ENCODE measurements at places on chromosomes 6 and 20.

GRCh38 chr6:31597006-31597405, 4.2 kb upstream of the NCR3 start:
- no peak for DNase-seq

GRCh38 chr20:57761413-57761734, 51.6 kb upstream of the PMEPA1 start:
- DNase-seq = no peak

- no peak for DNase-seq
Observed at GRCh38 chr6:108497883-108498282, 62.8 kb upstream of the FOXO3 start.

- DNase-seq = no peak
Observed at GRCh38 chr6:72936766-72937559, 288.3 kb downstream of the KHDC1L start.

- no peak for DNase-seq
Observed at GRCh38 chr6:111736005-111736608, 130.4 kb upstream of the TRAF3IP2 start.

DNA sequence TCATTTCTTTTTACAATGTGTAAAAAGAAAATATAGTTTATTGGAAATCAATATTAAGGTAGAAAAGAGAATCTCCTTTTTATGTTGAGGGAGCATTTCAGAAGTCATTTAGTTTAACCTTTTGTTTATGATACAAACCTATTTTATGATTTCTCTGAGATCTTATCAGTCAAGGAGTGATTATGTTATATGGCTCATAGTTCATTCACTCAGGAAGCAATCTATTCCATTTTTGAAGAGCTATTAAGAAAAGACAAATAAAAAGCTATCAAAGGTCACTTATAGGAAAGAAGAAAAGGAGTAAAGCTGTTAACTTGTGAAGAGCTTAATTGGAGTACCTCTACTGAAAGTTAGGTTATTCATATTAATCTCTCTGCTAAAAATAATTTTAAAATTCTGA, 526.6 kb upstream of the JAG1 start:
- DNase-seq = no peak

DNA sequence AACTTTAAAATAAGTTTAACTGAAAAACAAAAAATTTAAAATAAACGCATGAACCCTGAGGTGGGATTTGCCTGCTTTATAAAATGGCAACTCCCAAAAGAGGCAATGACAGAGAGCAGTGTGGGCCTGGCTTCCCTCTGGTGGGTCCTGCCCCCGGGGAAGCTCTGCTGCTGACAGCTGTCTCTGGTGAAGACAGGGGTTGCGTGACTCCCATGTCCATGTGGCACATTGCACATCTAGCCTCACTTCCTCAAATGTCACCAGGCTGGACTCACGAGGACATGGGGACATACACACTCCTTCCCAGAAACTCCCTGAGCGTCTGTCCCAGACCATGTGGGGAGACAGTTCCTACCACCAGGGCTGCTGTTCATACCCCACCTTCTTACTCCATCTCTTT, 66.2 kb downstream of the ABHD12 start:
- no peak for DNase-seq

- no peak for DNase-seq
Observed at GRCh38 chr20:23744817-23745216, 5.9 kb downstream of the CST1 start.

DNA sequence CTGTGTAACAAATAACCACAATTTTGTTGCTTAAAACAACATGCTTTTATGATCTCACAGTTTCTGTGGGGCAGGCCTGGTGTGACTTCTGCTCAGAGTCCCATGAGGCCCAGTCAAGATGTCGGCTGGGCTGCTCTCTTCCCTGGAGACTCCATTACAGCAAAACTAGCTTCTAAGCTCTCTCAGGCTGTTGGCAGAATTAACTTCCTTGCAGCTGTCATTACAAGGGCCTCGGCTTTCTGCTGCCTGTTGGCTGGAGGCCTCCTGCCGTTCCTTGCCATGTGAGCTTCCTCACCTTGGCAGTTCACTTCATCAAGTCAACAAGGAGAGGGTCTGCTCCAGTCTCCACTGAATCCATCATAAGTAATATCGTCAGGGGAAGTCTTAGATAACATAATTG, 659.2 kb downstream of the PRKN start:
- no peak for DNase-seq

GRCh38 chr6:146305092-146305491, 238.5 kb upstream of the RAB32 start:
- DNase-seq = no peak

DNA sequence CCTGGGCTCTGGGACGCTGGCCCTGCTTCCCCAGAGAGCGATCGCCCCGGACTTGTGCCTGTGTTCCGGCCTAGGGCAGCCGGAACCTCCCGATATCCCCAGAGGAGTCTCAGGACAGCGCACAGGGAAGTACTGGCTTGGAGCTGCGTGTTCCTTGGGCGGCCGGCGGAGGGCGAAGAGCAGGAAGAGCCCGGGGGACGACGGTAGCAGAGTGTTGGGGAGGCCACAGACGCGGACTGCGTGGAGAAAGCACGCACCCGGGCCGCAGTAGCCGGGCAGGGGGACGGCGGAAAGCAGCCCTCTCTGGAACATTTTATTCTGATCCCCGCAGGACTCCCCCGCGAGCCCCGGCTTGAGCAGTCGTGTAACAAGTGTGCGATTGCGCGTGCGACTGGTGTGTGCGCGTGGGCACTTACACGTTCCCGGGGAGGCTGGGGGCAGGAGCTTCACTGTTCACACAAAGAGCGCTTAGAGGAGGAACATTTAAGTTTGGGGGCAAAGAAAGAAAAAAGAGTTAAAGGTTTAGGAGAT, 36.1 kb downstream of the NCR2 start:
- DNase-seq = no peak

GRCh38 chr20:59158673-59159072, 4.9 kb upstream of the ZNF831 start:
- DNase-seq = no peak

DNA sequence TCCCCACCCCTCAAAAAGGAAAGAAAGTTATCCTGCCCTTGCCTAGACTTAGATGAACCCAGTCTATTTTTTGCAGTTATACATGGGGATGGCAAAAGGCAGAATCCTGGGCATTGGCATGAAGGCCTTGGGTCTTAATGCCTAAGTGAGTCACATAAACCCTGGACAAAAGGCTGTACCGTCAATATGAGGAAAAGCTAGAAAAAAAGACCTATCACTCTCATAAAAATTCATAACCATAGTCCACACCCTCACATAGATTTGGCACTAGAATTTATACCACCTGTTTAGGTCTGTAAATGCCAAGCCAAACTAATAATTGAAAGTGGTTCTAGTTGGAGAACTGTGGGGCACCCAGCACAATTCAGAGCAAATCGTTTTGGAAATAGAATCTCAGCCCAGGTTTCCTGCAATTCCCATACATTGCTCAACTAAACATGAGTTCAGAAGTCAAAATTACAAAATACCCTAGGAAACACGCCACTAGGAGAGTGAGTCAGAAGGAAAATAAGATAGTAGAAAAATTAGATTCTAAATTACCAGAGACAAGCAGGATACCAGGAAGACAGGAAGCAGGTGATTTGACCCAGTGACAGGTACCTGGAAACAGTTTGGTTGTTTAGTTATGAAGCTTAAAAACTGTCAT, 70.4 kb upstream of the FUCA2 start:
- DNase-seq = no peak

DNA sequence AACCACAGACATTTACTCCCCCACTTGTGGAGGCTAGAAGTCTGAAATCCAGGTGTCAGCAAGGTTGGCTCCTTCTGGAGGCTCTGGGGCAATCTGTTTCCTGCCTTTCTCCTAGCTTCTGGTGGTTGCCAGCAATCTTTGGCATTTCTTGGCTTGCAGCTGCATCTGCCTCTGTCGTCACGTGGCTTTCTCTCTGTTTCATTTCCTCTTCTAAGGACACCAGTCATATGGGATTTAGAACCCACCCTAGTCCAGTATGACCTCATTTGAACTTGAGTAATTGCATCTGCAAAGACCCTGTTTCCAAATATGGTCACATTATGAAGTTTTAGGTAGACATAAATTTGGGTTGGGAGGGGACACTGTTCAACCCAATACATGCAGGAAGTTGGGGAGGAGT, 56.2 kb upstream of the EPB41L1 start:
- no peak for DNase-seq

DNA sequence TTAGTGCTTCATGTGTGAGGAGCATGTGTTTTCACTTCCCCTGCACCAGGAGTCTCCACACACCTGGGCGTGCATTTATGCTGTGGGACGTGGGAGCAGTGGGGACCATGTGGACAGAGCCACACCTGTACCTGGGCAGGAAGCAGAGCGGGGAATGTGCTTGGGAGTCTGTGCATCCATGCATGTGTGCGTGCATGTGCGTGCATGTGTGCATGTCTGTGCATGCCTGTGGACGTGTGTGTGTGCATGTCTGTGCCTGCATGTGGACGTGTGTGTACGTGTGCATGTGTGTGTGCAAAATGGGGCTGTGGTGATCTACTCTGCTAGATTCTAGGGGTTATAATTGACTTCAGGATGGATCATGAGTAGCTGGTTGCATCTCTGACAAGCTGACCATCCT, 224.0 kb upstream of the GMDS start:
- no peak for DNase-seq

- DNase-seq = no peak
Observed at GRCh38 chr20:2798814-2799213, 1.6 kb downstream of the CPXM1 start.

DNA sequence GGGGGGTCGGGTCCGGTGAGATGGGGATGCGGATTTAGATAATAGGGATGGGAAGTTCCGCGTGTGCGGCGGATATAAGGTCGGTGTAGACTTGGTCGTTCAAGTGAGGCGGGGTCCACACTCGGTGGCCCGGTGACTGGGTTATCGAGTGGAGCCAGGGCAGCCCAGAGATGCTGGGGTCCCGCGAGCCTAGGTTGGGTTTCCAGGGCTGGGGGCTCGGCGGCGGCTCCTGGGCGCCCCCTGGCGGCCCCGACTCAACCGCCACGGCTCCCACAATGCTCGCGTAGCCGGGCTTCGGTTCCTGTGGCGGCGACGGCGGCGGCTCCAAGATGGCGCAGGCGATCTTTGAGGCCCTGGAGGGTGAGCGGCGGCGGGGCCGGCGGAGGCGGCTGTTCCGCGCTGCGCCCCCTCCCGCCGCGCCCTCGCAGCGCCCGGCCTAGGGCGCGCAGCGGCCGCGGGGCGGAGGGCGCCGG, at the start of gene ZNF341:
Gene ZNF341 (plus strand): TSS at position 304 of the 473 bp plus-strand sequence. CDS start 26 bp downstream, at position 330.
- DNase-seq = peak; percentile 81

GRCh38 chr20:45727044-45727443, 4.9 kb downstream of the SPINT4 start:
- no peak for DNase-seq

GRCh38 chr20:29306390-29307072, 1950.9 kb upstream of the DEFB115 start:
- no peak for DNase-seq

- DNase-seq = peak; percentile 62
Observed at GRCh38 chr20:3797592-3798372, 1.7 kb downstream of the CDC25B start.

- DNase-seq = no peak
Observed at GRCh38 chr6:32922083-32922482, 18.7 kb downstream of the HLA-DMB start.

GRCh38 chr6:110682460-110682853, 132.8 kb downstream of the CDK19 start:
- peak; percentile 71 for DNase-seq

DNA sequence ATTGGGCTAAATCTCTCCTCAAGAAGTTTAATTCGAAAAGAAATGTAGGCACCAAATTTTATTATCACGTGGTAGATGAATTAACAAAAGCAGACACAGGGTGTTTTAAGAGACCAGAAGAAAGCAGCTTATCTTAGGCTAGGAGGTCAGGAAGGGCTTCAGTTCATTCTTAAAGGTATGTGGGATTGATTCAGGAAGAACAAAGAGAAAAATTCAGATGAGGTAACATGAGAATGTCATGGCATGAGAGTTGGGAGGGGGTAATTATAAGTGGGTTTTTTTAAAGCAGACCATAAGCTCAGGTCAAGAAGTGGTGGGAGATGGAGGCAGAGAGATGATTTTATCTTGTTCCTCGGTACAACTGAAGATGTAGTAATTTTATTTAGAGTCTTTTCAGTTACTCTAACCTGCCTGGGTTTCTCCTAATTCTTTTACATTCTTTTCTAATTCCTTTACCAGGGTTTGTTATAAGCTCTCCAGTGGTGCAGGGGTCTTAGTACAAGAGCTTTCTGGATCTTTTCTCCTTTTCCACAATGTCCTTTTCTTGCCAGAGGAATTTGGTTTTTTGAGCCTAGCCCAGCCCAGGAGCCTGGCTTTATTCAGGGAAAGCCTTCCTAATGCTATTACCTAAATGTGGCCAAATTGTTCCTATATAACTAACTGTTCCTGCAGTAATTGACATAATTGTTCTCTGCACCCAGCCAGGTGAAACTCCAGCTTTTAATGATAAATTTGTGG, 474.1 kb upstream of the BTBD3 start:
- no peak for DNase-seq

- DNase-seq = peak; percentile 8
Observed at GRCh38 chr20:16601047-16601446, 27.8 kb upstream of the KIF16B start.

DNA sequence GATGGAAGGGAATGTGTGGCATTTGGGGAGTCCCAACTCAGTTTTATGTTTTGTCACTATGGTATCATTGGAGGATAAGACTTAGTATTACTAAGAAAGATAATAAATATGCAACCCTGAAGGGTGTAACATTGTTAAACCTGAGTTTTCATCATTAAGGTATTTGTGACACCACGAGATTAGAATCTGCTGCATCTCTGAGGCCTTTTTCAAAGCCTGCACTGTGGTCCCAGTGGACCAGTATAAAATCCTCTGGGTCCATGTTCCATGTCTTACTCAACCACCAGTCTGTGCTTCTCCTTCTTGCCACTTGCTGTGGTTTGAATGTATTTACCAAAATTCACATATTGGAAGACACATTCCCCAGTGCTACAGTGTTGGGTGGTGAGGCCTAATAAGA, 130.6 kb downstream of the TBX18 start:
- no peak for DNase-seq

- DNase-seq = no peak
Observed at GRCh38 chr20:18748987-18749386, 64.6 kb upstream of the SCP2D1 start.

- no peak for DNase-seq
Observed at GRCh38 chr20:14477125-14477524, 139.7 kb upstream of the FLRT3 start.

- no peak for DNase-seq
Observed at GRCh38 chr6:117548797-117549301, 53.5 kb downstream of the GOPC start.

- no peak for DNase-seq
Observed at GRCh38 chr6:10269814-10270472, 144.9 kb downstream of the TFAP2A start.

- no peak for DNase-seq
Observed at GRCh38 chr6:108285381-108285780, 9.5 kb upstream of the AFG1L start.

GRCh38 chr20:45812157-45813005, at the start of gene UBE2C:
TSS of gene UBE2C (plus strand) at chr20:45812644. CDS start at chr20:45812696, 52 bp downstream.
- DNase-seq = peak; percentile 97

DNA sequence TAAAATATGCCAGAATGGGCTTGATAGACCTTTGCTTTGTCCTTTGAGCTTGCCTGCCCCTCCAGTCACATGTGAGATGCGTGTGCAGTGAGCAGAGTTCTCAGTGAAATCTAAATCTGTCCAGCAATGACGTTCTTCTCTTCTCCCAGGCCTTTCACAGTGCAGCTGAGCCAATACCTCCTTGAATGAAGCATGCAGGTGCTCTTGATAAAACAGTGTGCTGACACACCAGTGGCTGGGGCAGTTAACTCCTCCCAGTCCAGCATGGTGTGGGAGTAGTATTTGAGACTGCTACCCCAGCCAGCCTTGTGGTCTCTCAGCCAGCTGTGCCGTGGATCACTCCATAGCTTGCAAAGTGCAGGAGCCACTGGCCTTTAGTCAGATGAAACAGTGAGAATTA, 240.5 kb downstream of the FARS2 start:
- DNase-seq = no peak

- DNase-seq = no peak
Observed at GRCh38 chr20:7305976-7306375, 538.5 kb downstream of the BMP2 start.
